ENCODE measurements at places on chromosomes 4 and X.

GRCh38 chr4:184250795-184251669, 33.4 kb upstream of the ENPP6 start:
- peak; percentile 57 for DNase-seq

DNA sequence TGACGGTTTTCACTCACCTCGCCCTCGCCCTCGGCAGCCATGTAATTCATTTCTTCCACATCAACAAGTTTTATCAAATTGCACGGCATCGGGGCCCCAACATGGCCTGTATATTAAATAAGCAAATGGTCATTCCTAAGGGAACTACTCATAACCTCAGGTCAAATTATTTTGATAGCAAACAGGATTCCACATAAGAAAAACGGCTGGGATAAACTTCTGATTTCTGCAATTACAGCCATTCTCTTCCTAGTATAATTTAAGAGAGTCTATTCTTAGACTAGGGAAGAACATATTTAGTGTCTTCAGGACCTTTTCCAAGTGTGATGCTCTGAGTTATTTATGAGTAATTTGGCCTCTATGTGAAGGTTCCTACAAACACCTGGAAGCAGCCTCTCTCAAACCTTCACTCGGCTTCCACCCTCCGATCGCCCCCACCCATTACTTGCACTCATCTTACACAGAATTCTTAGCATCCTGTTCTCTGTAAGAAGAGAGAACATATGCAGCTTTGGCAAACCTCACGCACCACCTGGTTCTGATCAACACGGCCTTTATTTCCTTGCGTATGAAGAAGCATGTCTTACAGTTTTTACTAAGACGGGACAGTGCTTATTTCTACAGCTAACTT, 29.4 kb upstream of the CENPU start:
- no peak for DNase-seq

- DNase-seq = no peak
These were observed 217.4 kb upstream of the PITX2 start for GRCh38 chr4:110840221-110840654.

- DNase-seq = no peak
These were observed 115.2 kb downstream of the DDIT4L start for GRCh38 chr4:100075056-100075455.

- DNase-seq = peak; percentile 39
These were observed 189.1 kb upstream of the C1QTNF7 start for GRCh38 chr4:15238720-15239119.

DNA sequence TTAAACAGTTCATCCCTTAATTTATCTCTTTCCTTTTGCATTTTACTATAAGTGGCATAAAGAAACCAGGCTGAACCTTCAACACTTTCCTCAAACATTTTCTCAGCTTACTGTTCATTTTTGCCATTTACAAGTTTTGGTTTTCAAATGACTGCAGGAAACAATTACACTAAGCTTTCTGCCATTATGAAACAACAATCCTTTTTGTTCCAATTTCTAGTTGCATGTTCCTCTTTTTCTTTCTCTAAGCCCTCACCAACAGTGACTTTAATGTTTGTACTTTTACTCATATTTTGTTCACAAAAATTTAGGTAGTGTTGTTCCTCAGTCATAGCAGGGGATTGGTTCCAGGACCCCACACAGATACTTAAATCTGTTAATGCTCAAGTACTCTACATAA, 1526.1 kb downstream of the STIM2 start:
- DNase-seq = no peak

GRCh38 chr4:123589301-123589700, 192.7 kb downstream of the SPRY1 start:
- no peak for DNase-seq

DNA sequence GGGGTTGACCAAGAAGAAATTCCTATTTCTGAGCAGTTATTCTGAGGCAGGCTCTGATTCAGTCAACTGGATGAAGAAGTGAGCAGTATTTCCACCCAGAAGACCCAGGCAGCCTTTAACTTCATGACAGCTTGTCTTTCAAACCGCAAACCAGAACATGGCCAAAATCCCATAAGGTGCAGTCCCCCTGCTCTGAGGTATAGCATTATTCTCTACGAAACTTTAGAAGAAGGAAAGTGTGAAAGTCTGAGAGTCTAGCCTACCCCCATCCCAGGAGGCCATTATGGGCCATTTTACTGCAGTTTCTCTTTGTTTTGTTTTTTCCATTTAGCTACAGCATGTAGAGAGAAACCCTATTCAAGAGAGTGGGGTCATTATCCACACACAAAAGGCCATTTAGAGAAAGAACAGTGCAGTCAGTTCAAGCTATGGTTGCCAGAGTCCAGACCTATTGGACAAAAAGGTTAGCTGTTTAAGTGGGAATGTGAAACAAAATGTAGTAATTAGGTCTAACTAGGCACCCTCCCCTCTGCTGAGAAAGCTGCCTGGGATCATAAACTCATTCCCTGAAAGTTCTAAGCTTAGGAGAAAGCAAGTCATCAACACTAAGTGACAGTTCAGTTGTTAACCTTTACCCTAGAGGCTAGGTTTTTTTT, 52.1 kb upstream of the RASGEF1B start:
- DNase-seq = no peak

GRCh38 chr4:4574792-4575191, 32.9 kb upstream of the STX18 start:
- peak; percentile 54 for DNase-seq

- DNase-seq = no peak
These were observed 8.8 kb downstream of the STK26 start for GRCh38 chrX:132031867-132032266.
